Stimulated activated CD4-positive, alpha-beta T cell treated with anti-CD3 and anti-CD28 coated beads, TNF-alpha, amount 100 ng/mL, for 24 hours (primary cell): ENCODE measurements at places on chromosomes 1 and 21.

- no peak for DNase-seq
Measured at GRCh38 chr1:210117681-210118170, 114.9 kb upstream of the SERTAD4 start.

DNA sequence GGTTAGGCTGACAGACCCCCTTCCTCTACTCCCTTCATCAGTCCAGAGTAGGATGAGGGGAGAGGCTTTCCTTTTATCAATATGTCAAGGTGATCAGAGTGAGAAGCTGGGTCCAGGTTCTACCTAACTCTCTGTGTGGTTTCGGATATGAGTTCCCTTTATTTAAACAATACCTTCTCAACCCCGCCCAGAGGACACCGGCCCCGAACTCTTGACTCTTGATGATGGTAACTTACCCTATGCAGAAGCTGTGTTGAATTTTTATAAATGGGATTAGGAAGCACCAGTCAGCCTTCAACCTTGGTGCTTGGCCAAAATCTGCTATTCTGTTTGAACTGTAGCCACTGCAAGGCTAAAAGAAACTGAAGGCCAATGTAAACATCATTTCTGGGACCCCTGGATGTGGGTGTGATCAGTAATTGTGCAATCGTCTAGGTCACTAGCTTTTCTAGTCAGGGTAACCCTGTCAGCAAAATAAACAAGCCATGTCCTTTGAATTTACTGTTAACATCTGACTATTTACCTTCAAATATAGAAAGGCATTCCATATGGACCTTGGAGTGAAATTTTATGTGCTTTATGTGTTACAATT lies 398.3 kb downstream of the SEC16B start:
- no peak for DNase-seq

GRCh38 chr1:206472454-206472853 lies 2.2 kb downstream of the IKBKE start:
- DNase-seq: peak; percentile 24

GRCh38 chr1:213883618-213884017 lies 104.2 kb upstream of the PROX1 start:
- no peak for DNase-seq

GRCh38 chr1:223102797-223103533 lies 40.1 kb downstream of the TLR5 start:
- DNase-seq: no peak

GRCh38 chr1:230084408-230085177 lies 17.6 kb downstream of the GALNT2 start:
- DNase-seq: peak; percentile 41

DNA sequence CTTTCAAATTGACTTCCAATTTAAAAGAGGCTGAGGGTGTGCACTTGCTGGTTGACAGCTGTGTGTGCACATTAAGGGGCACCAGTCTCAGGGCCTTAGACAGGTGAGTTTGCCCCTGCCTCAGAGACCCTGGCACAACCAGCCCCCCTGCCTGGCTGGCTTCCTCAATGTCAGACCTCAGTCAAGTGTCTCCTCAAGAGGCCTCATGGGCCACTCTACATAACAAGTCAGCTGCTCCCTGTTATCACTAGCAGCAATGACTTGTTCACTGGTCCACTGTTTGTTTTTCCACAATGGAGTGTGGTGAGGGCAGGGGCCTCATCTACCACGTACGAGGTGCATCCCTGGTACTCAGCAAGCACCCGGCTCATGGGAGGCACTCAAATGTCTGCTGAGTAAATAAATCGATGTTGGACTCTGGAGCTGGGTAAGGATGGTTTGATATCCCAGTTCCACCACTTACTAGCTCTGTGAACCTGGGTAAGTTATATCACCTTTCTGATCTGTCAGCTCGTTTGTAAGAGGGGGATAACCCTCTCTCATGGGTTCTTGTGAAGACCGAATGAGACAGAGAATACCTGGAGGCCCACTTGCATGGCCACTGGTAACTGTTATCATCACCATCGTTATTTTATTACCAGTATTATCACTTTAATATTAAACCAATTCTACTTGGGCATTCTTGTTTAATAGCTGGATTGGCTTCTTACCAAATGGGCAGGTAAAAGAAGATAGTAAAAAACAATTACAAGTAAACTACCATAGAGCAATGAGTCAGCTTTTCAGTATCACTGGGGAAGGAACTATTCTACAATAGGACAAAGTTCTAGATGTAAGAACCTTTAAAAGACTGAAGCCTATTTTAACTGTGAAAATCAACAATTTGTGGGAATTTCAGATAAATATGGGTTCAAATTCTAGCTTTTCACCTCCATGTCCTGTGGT lies 64.6 kb downstream of the SLC66A1 start:
- no peak for DNase-seq
